ENCODE measurements at places on chromosomes 3 and 15.

DNA sequence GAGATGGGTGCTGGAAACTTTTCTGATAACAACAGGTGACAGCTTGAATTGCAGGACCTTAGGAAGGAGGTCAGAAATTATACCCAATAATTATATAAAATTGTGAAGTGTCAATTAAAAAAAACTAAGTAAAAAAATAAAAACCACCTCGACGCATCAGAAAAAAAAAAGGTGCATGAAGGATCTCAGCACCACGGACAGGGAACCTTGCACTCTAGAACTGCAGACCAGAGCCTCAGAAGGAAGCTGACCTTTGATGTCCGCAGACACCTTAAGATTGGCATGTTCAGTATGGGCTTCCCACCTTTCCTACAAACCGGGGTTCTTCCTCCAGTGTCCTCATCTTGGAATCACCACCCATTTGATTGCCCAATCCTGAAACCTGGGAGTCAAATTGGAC lies 60.9 kb downstream of the SCN10A start:
- no peak for DNase-seq

GRCh38 chr3:61896251-61896650 lies 334.9 kb downstream of the PTPRG start:
- no peak for DNase-seq

GRCh38 chr15:69154078-69154477 lies 6.4 kb upstream of the GLCE start:
- DNase-seq: no peak

GRCh38 chr3:18862077-18862476 lies 286.2 kb upstream of the KCNH8 start:
- no peak for DNase-seq

DNA sequence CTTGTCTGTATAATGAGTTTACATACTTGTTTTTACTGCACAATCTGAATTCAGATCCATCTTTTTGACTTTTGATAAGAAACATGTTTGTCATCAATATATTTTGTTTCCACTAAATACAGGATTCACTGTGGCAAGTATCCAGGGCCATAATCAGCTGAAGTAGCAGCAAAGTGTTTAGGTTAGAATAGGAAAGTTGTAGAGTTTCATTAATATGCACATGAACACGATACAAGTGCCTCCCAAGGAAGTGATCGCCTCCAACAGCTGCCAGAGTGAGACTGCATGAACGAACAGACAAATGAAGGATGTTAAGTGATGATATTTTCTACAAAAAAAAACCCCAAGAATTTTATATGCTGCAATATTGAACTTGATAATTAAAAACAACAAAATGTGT lies 204.3 kb downstream of the TBL1XR1 start:
- DNase-seq: no peak

GRCh38 chr3:94162700-94163099 lies 99.8 kb downstream of the NSUN3 start:
- no peak for DNase-seq

DNA sequence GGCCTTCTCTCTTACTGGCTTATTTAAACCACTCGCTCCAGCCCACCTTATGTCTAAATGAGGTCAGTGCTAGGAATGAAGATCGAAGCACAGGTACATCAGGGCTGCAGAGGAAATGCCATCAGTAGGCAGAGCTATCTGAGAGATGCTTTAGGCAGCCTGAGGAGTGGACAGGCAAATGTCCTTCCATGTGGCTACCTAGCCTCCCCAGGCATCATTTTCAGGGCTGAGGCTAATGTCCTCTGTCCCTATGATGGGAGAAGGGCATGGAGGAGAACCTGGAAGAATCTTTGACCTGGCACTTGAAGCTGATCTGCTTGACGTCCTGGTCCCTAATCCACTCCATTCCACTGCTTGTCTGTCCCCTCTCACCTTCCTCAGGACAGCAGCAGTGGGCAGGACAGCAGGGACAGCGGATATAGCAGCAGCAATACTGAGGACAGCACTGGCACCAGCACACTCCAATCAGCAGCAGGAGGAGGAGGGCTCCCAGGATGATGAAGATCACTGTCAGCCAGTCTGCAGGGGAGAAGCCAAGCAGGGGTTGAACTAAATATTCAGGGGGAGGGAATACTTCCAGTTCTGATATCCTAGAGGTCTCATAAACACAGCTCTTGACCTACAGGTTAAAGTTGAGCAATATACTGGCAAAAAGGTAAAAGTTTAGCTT lies 21.0 kb downstream of the ILDR1 start:
- no peak for DNase-seq

DNA sequence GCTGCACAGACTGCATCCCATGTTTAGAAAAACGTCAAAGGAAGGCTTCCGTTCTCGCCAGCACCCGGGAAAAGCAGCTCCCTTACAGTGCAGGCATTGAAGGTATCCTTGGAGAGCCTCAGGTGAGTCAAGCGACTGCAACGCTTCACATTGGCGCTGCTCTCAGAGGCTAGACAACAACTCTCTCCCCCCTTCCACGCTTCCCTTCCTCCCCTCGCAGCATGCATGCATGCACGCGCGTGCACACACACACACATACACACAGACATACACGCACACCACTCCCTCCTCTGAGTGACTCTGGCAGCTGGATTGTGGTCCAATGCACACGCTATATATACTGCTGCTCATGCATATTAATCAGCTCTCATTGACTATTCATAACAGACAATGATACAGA lies 191.1 kb downstream of the PDZRN3 start:
- DNase-seq: no peak

GRCh38 chr15:35986191-35986721 lies 440.3 kb upstream of the DPH6 start:
- DNase-seq: no peak

DNA sequence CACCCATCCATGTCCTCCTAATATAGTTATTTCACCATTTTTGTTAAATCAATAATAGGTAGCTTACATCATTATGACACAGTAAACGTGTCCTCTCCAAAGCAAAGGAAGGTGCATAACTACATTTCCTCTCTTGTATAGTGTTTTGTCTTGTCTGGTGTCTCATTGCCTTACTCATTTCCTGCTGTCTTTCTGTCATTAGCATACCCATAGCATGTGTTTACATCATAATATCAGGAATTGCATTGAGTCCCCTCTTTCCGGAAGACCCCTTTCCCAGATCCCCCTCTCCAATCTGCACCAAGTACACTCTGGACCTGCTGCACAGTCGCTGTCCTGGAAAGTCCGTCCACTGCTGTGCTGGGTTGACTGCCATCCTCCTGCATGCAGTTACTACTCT lies 47.9 kb downstream of the SOX14 start:
- DNase-seq: no peak
